Nephron progenitor cell (in vitro differentiated cells): ENCODE measurements at places on chromosomes 6 and 20.

- DNase-seq, result peak; percentile 14
These were observed 34.5 kb downstream of the SLX4IP start for GRCh38 chr20:10469599-10469998.

DNA sequence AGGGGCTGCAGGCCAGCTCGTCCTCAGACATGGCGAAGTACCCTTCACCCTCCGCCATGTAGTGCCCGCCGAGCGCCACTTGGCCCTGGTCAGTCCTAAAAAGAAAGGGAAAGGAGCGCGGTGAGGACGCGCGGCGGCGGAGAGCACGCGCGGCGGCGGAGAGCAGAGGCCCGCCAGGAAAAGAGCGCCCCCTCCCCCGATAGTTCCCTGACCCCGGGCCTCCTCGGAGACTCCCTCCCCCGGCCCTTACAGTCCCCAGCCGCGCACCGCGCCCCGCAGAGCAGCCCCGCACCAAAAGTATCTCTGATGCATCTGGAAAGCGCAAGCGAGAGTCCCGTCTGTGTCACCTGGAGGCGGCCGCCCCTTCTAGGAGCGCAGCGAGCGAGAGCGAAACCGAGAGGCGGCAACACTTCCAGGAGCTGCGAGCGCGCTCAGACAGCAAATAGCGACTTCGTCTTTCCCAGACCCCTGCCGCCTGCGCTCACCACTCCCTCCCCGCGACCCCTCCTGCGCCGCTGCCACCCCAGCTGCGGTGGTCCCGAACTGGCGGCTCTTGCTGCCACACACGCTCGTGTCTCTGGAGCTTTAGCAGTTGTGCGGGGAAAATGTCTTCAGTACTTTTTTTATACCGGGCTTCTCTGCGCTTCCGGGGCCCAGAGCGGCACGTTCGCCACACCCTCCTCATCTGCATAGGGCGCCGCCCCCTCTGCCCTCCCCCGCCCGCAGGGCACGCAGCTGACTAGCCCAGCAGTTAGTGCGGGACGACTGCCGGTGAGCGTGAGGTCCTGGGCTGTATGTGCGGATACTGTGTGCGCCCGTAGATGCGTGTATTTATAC lies at the start of gene TENT5A:
Gene TENT5A (minus strand): TSS at position 598 of the 837 bp plus-strand sequence. CDS start 540 bp downstream, at position 58.
- DNase-seq, result peak; percentile 86

DNA sequence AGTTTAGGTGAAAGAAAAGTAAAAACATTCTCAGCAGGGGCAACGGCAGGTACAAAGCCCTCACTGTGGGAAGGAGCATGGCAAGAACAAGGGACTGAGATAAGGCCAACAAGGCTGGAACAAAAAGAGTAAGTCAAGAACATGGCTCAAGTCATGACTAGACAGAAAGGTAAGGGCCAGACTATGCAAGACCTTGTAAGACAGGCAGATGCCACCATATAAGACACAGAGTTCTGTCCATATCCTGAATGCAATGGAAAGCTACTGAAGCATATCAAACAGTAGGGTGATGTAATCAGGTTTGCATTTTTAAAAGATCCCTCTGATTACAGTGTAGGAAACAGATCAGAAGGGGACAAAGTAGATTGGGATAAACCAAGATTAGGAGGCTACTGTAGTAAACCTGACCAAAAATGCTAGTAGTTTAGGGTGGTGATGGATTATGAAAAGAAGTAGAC lies 5.5 kb downstream of the REV3L start:
- DNase-seq, result no peak

DNA sequence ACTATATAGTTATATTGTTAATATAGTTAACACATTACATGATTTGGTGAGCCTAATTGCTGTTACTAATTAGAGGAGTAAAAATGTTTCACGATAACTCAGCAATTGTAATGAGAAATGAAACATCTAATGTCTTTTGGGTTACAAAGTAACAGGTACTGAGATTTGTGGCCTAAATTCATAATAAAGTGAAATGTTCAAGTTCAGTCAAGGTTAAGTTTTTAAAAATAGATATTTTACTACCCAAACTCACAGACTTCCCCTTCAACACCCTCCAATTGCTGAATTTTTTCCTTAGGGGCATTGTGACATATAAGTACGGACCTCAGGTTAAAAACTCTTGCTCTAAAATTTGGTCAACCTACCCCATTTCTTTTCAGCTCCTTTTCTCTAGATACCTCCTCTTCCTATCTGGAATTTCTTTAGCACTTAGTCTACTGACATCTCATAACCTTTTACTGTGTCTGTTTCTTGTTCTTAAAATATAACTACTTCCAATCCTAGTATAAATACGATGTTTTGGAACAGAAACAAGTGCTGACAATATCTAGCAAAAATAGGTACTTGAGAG lies 112.3 kb upstream of the PRSS16 start:
- DNase-seq, result no peak

DNA sequence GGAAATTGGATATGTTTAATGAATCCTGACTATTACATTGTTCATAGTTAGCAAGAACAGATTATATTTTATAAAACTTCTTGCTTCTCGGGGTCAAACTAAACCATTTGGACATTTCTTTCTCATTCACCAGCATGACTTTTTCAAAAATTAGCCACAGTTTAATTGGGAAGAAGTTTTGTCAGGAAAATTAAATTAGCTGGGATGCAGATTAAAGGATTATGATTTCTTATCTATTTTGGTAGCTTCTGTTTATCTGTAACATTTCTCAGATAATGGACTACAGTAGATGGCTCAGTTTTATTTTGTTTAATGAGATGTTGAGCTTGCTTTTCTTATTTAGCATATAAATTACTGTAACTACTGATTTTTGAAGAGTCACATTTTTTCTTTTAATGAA lies 26.4 kb upstream of the TMX4 start:
- DNase-seq, result no peak

DNA sequence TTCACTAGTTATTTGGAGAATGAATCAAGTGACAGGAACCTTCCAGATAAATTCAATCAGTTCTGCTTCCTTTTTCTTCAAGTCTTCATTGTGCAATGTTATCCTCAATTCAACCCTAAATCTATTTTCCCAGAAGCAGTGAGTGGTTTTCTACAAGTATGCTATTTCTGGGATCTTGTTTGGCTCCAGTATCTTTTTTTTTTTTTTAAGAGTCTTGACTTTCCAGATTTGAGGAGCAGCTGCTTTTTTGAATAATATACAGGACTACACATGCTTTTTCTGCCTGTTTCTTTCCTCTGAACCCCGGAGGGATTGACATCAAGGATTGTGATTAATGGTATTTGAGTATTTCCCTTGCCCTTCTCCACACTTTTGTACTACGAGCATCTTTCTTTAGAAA lies 339.2 kb upstream of the JAG1 start:
- DNase-seq, result no peak

- DNase-seq, result no peak
These were observed 55.6 kb upstream of the CSE1L start for GRCh38 chr20:48990467-48990866.

- DNase-seq, result no peak
These were observed 483.0 kb downstream of the DHX35 start for GRCh38 chr20:39445095-39445494.

DNA sequence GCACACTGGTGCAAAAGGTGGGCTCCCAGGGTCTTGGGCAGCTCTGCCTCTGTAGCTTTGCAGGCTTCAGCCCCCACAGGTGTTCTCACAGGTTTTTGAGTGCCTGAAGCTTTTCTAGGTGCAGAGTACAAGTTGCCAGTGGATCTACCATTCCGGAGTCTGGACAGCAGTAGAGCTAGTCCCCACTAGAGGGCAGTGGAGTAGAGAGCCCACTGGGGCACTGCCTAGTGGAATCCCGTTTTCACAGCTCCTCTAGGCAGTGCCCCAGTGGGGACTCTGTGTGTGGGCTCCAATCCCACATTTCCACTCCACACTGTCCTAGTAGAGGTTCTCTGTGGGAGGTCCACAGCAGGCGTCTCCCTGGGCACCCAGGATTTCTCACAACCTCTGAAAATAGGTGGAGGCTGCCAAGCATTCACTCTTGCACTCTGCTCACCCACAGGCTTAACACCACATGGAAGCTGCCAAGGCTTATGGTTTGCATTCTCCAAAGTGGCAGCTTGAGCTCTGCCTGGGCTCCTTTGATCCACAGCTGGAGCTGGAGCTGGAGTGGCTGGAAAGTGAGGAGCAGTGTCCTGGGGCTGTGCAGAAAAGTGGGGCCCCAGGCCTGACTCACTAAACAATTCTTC lies 86.3 kb upstream of the PROKR2 start:
- peak; percentile 49 for DNase-seq

GRCh38 chr20:3084986-3085360 lies 449 bp upstream of the AVP start:
- no peak for DNase-seq

DNA sequence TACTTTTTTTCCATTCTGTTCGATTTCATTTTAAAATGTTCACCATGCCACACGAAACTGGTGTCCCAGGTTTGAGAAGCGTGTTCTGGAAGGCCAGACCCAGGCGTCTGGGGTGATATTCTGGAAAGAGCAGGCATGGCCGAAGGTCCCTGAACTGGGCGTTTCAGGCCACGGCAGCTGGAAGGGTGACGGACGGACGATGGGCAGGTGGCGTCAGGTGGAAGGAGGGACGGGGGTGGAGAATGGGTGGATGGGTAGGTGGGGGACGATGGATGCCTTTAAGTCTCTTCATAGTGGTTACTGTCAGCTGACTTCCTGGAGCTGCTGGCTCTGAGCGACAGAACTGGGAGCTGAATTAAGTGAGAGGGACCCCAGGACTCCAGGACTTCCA lies 44.6 kb downstream of the CDH4 start:
- DNase-seq, result no peak

DNA sequence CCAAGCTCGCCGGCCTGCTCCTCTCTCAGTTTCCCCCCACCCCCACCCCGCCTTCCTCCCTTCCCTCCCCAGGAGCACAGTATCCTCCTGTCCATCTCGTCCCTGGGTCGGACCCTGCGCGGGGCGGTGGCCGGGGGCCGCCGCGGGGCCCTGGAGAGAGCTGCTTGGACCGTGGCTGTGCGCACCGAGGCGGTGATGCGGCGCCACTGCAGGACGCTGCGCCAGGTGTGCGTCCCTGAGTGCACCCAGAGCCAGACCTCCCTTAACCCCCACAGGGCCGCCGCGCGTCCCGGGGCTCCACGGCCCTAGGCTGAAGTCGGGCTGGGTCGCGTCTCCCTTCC lies 2.2 kb downstream of the C20orf204 start:
- DNase-seq, result no peak

DNA sequence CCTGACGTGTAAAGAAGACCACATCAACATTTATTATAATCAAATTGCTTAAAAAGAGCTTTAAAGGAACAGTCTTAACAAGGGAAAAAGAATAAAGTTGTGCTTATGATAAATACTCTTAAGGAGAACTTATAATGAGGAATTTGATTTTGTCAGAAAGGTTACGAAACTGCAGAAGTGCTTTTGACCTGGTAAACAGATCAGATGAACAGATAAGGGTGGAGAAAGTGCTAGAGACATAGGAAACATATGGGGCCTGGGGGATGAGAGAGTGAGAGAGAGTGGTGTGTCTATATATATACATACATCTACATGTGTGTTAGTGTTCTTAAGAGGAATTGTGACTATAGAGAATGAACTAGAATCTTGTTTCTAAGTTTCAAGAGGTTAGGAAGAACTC lies 186.2 kb upstream of the GJE1 start:
- no peak for DNase-seq

- no peak for DNase-seq
These were observed 23.8 kb downstream of the PHACTR3 start for GRCh38 chr20:59628171-59628570.

GRCh38 chr20:1325173-1326030 lies 3.5 kb downstream of the SDCBP2 start:
- peak; percentile 97 for DNase-seq

GRCh38 chr6:92259171-92259570 lies 1160.2 kb downstream of the EPHA7 start:
- no peak for DNase-seq

GRCh38 chr6:11810854-11811643 lies 32.4 kb upstream of the ADTRP start:
- no peak for DNase-seq

GRCh38 chr6:5729813-5730517 lies 276.8 kb downstream of the NRN1 start:
- no peak for DNase-seq

DNA sequence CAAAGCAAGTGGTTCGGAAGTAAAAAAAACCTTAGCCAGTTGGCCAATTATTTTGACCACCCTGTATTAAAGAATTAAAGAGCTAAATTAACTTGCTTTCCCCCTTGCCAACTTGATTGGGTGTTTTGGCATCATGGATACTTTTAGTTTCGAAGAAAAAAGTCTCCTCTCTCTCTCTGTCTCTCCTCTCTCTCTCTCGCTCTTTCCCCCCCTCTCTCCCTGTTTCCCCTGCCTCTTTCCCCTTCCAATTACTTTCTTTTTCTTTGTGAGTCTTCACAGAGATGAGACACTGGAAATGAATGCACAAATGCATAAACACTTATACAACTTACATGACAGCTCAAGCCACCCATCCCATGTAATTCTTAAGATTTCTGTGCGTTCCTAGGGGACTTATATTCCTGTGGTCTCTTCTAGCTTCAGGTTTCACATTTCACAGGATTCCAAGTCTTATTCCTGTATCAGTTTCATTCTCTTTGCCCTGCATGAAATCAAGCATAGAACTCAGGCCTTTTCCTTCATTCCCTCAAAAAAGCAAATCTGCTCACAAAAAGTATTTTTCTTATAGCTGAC lies 32.9 kb upstream of the EYA4 start:
- no peak for DNase-seq

- no peak for DNase-seq
These were observed 37.3 kb upstream of the APCDD1L start for GRCh38 chr20:58552366-58552934.

DNA sequence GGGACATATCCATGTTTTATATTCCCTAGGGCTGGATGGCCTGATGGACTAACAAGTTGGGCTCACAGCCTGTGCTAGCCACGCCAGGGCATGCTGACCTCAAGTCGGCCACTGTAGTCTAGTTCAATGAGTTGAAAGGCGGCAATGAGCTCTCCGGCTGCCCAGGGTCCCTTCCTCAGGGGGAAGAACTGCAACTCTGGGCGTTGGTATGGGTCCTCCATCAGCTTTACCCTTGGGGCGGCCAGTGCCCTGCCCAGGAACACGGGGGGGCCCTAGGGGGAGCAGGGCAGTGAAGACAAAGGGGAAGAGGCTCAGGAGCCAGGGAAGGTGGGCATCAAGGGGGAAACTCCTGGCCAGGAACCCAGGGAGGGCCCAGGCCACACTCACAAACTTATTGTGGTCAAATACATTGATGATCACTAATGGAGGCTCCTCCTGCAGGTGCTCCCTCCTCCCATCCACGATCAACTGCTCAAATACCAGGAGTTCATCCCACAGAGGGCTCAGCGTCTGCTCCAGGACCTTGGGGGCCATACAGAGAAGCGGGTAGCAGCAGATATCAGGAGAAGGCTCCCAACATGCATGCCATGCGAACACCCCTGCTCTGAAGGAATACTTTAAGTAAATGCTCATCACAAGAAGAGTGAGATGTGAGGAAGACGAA lies 32.8 kb upstream of the SPAG4 start:
- no peak for DNase-seq

- no peak for DNase-seq
These were observed 203.3 kb downstream of the BCAS1 start for GRCh38 chr20:53866794-53867740.
